A549 treated with DMSO at 1 μM for 4 hours (cell line): ENCODE measurements at places on chromosomes 2 and 18. TPM values are rescaled to one million over a fixed set of nuclear protein-coding genes. Genes with fewer than 3 reads are reported as not detected.

The RNU2-63P gene
- total RNA-seq, result not detected in 5 replicates

The ATP5MC3 gene
- total RNA-seq, result 384 to 495 TPM (median 472 TPM) in 5 replicates

The GKN1 gene
- total RNA-seq, result 0.57 to 0.74 TPM (median 0.71 TPM) in 5 replicates

The TMEM37 gene
- total RNA-seq, result 1.6 to 2.0 TPM (median 1.9 TPM) in 5 replicates

The CRYBA2 gene
- total RNA-seq, result 0.18 TPM in 1 of 5 replicates, not detected in the others

The AKAIN1 gene
- not detected in 5 replicates for total RNA-seq

The UGT1A5 gene
- total RNA-seq, result 0.04 TPM in 1 of 5 replicates, not detected in the others

The MC4R gene
- 0.08 TPM in 1 of 5 replicates, not detected in the others for total RNA-seq

The TDRD15 gene
- not detected in 5 replicates for total RNA-seq

The EHD3 gene
- total RNA-seq, result 8.3 to 9.9 TPM (median 9.2 TPM) in 5 replicates

The ANKRD62 gene
- not detected in 5 replicates for total RNA-seq

The LANCL1 gene
- 20.5 to 32.0 TPM (median 29.3 TPM) in 5 replicates for total RNA-seq

The TEKT4 gene
- total RNA-seq, result not detected in 5 replicates

The SPP2 gene
- not detected in 5 replicates for total RNA-seq

The FAM228A gene
- total RNA-seq, result not detected in 5 replicates
